ENCODE measurements at places on chromosomes 13 and 19.
A peak's percentile ranks its signal among the peaks of the same experiment; 100 is the strongest.

DNA sequence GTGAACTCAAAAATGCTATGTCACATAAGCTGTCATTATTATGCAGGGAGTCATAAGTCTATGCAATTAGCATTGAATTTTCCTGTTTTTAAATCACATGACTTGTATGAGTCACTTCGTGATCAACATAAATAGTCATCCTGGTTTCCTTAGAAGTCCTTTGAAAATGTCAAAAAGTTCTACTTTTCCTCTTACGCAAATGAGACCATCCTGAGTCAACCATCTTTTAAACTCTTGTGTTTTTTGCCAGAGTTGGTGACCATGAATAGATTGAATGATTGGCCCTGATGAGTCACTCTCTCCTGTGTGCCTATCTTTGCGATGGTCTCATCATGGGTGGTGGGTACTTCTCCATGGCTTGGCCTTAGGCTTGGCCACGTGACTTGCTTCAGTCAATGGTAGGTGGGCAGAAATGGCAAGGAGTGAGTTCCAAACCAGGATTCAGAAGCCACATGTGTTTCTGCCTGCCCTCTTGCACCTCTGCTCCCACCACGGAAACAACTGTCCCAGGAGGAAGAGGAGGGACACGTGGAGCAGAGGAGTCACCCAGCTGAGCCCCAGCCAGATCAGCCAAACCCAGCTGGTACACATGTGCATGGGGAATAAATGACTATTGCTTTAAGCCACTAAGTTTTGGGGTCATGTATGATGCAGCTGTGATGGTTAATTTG, 123.5 kb upstream of the CACNA1A start:
- DNase-seq = no peak

GRCh38 chr19:36009633-36010379, 1.2 kb upstream of the SYNE4 start:
- no peak for DNase-seq

DNA sequence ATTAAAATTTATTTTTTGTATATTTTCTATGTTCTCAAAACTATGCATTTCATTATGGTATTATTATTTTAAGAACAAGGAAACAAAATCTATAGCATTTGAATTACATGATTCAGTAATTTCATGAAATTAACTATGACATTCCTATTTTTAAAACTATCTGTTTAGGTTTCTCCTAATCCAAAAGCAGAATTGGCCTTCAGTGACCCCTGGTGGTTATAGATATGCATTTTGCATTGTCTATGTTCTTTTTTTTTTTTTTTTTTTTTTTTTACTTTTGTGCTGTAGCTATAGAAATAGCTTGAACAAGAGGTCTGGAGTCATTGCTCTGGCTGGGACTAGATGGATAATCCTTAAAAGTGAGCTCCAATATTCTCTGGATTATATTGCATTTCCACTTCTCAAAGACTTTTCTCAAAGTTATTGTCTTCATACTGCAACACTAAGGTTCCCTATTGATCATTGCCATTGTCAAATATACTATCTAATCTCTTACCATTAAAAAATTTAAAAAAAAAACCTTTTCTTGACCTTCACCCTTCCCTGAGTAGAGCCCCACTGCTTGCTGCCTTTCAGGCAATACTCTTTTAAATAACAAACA, 15.9 kb upstream of the DNAJC3 start:
- peak; percentile 42 for DNase-seq

DNA sequence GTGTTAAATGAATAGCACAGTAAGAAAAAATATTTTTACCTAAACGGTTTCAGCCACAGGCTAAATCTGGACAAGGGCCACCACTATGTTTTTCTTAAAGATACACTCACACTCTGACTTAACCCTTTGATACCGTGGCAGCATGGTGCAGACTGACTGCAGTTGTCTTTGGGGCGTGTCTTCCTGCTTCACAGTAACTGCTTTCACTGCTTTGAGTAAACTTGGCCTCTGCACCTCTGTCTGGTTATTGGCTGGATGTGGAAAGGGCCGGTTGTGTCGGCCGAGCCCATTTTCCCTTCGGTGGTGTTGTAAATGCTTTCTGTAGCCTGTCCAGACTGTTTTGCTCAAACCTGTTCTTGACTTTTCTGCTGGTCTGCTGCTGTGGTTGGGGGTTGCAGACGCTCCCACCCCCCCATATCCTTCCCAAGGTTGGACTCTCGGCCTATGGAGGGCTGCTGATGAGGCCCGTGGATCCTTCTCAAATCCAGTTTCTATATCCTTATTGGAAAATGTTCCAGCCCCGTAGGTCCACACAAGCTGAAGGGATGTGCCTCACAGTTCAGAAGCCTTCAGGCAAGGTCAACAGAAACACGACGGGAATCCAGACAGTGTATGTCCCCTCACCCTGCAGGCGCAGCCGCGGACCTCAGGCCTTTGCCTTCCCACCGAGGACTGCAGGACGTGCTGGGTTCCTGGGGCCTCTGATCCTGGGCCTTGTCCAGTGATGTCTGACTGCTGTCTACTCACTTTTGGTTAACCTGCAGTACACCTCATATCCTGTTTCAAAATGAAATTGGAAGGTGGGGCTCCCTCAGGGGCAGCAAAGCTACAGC, 90.2 kb upstream of the RNF113B start:
- DNase-seq = no peak

- DNase-seq = no peak
These were observed 140.2 kb downstream of the NUFIP1 start for GRCh38 chr13:44848920-44849676.

GRCh38 chr19:41265395-41266153, 1.4 kb downstream of the HNRNPUL1 start:
- peak; percentile 26 for DNase-seq
